Pulmonary artery endothelial cell (primary cell): ENCODE measurements at places on chromosomes 5 and 9.

- no peak for DNase-seq
Observed at GRCh38 chr9:72633966-72634365, 112.6 kb downstream of the TMC1 start.

GRCh38 chr5:86880344-86880743 lies 262.6 kb downstream of the COX7C start:
- no peak for DNase-seq

GRCh38 chr5:35904443-35905132 lies 33.8 kb downstream of the CAPSL start:
- no peak for DNase-seq

DNA sequence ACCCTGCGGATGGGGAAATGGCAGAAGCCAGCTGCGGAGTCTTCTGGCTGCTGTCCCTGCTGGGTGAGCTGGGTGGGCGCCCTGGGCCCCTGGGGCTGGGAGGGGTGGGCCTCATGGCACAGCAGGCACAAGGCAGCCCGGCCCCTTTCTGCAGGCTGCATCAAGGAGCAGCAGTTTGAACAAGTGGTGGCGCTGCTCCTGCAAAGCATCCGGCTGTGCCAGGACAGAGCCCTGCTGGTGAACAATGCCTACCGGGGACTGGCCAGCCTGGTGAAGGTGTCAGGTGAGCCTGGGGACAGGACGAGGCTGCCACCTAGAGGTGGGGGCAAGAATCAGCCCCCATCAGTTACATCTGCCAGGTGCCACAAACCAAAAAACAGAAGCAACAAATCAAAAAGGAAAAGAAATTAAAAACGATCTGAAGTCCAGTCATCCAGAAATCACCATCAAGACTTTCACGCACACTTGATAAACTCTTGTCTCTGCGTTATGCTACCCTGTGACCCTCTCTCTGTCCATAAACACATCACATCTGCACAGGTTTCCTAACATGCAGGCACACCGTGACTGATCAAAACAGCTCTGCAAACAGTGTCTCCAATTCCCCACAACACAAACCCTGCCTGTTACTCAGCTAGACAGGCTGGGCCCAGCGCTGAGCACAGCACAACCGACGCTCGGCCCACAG lies 13.9 kb downstream of the REXO4 start:
- no peak for DNase-seq

DNA sequence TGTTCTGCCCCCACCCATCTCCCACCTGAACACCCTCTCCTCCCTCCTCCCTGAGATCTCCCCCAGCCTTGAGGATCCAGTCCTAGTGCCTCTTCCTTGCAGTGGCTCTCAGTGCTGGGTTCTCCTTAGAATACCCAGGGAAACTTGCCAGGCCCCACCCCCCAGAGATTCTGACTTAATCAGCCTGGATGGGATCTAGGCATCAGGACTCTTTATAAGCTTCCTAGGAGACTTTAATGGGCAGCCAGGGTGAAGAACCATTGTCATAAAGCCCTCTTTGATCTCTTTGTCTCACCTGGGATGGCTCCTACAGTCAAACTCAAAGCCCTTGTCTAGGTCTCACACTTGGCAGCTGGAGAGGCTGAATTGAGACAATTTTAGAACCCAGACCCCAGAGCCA lies 8.6 kb upstream of the GLIS3 start:
- DNase-seq: no peak
